Stimulated activated CD4-positive, alpha-beta T cell treated with anti-CD3 and anti-CD28 coated beads, TNF-alpha, amount 100 ng/mL, for 1 hour (primary cell): ENCODE measurements at places on chromosomes 13 and 19.
A peak's percentile ranks its signal among the peaks of the same experiment; 100 is the strongest.

DNA sequence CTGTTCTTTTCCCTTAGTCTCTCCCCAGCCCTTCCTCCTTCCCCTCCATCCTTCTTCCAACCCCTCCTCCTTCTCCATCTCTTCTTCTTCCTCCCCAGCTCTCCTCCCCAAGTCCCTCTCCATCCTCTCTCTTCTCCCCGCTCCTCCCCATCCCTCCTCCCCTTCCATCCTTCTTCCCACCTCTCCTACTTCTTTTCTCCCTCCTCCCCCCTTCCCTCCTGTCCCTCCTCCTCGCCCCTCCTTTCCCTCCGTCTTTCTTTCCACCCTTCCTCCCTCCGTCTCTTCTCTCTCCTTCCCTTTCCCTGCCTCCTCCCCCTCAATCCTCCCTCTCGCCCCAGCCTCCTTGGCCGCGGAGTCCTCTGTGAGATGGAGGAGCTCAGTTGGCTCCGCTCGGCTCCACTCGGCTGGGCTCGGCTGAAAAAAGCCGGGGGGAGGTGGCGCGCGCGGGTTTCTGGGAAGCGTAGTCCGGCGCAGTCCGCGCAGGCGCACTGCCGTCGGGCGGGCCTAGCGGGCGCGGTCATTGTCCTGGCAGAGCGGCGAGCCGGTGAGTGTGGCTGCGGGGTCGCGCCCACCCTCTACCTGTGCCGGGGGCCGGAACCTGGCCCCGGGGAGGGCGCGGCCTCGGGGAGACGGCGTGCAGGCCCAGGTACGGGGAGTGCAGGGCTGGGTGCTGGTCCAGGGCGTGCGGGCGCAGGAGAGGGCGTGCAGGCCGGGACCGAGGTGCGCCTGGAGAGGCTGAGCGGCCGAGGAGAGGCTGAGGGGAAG lies at the start of gene ZNF71:
Gene ZNF71 (plus strand): TSS at position 520 of the 765 bp plus-strand sequence. CDS start 6,257 bp downstream, outside the sequence.
- peak; percentile 54 for DNase-seq

GRCh38 chr19:45349430-45349941 lies 8.9 kb downstream of the KLC3 start:
- DNase-seq = no peak

- DNase-seq = no peak
These were observed 2521.1 kb downstream of the PCDH9 start for GRCh38 chr13:64709079-64709478.

DNA sequence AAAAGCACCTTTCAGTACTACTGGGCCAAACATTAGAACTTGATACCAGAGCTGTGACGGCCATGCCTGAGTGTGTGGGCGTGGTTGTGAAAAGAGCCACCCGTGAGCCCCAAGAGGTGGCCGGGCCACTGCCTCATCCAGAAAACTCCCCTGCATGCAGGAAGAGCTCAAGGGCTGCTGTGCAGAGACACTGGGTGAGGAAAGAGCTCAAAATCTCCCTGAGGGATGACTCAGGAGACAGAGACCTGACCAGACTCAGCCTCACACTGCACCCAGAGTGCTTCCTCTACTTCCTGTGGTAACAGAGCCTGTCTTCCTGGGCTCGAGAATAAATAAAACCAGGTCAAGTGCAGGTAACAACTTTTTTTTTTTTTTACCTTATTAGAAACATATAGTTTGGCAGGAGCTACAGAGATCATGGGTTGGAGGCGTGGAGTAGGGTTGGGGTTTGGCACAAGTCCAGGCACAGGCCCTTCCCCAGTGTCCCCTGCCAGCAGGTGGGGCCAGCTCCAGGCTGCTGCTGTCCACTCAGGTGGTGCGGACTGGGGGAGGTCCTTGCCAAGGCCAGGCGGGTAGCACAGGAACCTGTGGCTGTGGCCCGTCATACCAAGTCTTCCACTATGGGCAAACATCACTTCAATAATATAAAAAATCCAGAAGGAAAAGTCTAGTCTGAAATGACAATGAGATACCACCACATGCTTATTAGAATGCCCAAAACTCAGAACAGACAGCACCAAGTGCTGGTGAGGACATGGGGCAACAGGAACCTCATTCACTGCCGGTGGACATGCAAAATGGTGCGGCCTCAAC lies 25.5 kb downstream of the ELL start:
- DNase-seq = no peak

DNA sequence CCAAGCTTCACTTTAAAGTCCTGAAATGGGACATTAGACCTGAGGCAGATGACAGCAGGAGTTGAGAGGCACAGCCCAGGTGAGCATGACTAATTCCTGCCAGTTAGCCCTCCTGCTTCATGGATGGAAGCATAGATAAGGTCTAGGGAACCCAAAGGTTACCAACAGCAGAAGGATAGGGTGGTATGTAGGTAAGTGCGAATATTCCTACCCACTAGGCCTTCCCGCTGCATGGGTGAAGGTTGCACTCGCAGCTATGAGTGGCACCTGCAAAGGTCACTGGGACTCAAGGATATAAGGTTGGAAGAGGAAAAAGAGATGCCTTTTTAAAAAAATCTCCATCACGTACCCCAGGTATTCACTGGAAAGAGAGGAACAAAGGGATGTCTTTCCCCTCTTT lies 12.2 kb upstream of the MLLT1 start:
- DNase-seq = no peak

DNA sequence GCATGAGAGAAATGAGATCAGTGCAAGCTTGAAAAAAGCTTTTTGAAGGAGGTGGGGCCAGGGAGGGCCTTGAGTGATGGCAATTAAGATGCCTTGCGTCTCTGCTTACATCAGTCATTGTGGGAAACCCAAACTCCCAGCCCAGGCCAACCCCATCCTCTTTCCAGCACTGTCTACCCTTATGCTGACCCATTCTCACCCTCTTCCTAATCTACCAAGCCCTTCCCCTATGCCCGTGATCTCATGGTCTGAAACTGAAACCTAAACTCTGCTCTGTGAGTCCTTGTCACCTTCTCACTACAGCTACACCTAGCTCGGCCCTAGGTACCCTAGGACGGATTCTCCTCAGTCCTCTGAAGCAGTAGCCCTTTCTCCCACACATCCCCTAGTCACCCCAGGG lies 36.0 kb upstream of the SERP2 start:
- no peak for DNase-seq

- DNase-seq = no peak
These were observed 25.5 kb upstream of the ATP12A start for GRCh38 chr13:24654741-24655140.

DNA sequence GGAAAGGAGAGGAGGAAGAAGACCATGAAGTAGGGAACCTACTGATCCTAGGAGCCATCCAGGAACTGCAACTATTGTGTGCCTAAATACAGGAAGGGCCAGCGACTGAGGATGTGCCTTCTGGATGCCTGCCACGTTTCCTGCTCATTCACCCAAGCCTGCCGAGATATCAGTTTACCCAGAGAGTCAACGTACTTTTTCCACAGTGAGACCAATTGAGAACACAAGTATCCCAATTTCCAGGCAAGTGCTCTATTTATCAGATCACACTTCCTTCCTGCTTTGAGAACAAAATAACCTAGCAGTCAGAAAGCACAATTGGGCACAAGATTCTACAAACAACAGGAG lies 122.4 kb downstream of the AKAP11 start:
- DNase-seq = no peak

GRCh38 chr19:7159105-7159933 lies 89.8 kb downstream of the ZNF557 start:
- DNase-seq = no peak

DNA sequence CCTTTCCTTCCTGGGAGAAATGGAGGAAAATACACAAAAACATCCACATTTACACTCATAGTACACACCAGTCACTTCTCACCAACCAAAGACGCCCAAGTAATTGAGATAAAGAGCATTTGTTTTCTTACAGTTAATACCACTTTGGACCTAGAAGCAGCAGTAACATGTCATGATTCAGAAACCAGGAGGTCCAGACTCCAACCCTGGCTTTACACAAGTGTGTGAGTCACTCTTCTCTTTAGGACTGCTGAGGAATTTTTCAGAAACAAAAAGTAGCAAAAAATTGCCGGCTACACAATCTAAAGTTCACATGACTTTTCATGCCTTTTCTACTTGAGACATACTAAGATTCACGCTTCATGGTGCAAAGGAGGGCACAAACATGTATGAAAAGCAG lies 42.1 kb downstream of the TUBGCP3 start:
- DNase-seq = no peak

GRCh38 chr13:37023871-37024270 lies 23.3 kb downstream of the EXOSC8 start:
- DNase-seq = no peak

DNA sequence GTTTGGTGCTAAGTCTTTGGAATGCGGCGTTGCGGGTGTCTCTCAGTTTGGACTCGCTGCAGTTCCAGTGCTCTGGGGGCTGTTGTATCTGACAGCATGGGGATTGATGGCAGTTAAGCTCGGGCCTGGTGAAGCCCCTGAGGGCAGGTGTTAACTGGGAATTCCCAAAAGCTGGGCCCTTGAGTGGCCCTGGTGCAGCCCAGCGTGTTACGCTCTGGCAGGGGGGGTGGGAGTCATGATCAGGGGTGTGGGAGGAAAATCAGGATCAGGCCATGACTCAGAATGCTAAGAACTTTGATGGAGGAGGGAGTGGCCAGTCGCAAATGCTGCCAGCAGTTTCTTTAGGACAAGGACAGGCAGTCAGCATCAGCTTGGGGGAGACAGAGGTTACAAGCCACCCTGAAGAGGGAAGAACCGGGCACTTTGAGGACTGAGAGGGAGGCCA lies 19.6 kb downstream of the AP2A1 start:
- no peak for DNase-seq

DNA sequence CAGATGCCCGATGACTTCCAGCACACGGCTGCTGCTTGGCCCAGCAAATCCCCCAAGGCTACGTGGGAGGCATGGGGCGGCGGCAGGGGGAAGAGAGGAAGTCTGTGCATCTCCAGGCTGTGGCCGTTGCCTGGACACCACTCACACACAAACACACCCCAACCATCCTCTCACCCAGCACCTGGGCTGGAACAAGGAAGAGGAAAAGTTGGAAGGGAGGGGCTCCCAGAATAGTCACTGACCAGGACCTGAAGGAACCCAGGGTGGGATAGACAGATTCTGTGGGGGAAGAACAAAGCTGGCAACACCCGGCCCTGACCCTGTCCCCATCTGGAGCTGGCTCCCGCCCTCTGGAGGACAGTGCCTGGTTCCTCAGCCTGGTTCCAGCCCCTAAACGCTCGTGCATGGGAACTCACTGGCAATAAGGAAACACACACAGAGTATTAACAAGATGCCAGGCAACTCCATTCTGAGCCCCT lies 11.2 kb downstream of the PPP6R1 start:
- DNase-seq = no peak

DNA sequence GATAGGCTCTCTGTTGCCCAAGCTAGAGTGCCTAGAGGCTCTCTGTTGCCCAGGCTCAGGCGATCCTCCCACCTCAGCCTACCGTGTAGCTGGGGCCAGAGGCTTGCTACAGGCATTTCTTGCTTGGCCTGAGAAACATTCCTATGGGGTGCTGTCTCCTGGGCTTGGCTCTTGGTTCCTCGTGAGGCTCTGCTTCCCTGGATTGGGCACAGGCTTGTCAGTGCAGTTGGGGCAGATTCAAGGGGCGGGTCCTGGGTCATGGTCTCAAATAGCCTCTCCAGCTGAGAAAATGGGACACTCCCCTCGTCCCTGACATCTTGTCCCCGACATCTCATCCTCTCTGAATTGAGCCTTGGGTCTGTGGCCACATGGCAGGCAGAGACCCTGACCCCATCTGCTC lies 4.9 kb downstream of the TSSK6 start:
- no peak for DNase-seq

DNA sequence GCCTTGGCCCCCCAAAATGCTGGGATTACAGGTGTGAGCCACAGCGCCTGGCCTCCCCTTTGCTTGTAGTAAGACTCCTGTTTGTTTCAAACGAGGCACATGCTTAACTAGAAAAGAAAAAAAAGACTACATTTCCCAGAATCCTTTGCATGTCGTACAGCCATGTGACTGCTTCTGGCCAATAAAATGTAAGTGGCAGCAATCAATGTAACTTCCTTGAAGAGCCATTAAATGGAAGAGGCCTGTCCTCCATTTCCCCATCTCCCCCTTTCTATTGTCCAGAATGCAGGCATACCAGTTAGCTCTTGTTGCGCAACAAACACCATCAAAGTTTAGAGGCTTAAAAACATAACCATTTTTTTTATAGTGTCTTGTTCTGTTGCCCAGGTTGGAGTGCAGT lies 10.4 kb upstream of the GPR32 start:
- DNase-seq = no peak

GRCh38 chr19:51824281-51825005 lies 29.5 kb downstream of the FPR3 start:
- DNase-seq = no peak

DNA sequence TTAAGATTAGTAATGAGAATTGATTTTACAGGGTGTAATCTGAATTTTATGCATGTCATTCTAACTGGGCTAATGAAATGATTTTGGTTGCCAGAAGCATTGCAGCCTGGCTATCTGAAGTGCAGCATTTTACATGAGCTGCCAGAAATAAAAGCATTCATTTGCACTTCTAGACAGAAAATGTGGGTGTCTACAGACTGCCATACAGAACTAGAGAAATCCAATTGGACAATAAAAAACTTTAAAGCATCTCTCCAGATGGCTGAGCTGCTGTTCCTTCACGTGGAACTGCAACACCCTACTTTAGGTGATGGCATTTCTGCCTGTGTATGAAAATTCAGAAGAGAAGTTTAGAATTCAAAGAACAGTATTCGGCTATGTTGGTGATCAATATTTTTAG lies 450.1 kb upstream of the SLITRK1 start:
- no peak for DNase-seq

DNA sequence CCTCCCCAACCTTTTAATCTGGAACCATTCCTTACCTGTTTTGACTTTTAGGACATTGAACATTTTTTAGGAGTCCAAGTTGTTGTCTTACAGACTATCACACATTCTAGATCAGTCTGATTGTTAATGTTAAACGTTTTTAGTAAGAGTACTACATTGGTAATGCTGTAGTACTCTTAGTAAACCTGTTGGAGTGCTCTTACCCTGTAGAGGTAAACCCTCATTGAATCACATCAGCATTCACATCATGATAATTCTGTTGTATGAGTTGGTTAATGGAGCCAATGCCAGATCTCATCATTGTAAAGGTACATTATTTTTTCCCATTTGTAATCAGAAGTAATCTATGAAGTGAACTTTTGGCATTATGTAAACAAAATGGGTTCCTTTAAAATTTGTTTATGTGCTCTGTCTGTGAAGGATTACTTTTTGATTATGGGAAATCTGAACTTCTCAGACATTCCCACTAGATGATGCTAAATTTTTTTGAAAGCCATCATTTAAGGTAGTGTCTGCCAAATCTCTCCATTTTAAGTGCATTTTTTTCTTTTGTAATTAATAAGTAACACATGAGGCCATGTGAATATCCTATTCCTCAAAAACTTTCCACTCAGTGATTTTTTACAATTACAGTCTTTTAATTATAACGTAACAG lies 55.2 kb downstream of the VWA8 start:
- no peak for DNase-seq

DNA sequence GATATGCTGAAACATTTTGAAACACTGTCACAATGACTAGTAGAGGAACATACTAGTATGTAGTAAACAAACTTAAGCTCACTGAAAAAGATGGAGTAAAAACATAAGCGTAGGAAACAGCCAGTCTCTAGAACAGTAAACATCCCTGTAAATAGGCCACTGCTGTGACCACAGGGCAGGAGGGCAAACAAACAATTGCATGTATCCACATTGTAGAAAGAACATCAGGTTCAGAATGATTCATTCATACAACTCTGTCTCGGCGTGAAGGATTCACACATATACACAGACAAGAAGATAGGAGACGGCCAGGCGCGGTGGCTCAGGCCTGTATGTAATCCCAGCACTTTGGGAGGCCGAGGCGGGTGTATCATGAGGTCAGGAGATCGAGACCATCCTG lies 390.1 kb downstream of the IRS2 start:
- no peak for DNase-seq
